Aorta (tissue), 5 donors: ENCODE measurements at places on chromosomes 2 and 18. TPM values are rescaled to one million over a fixed set of nuclear protein-coding genes. Genes with fewer than 3 reads are reported as not detected.

The SKA1 gene
- not detected for polyA plus RNA-seq

The DNAH7 gene
- polyA plus RNA-seq = 2.7 TPM

The DUSP2 gene
- 1.9 TPM for polyA plus RNA-seq

The MYO7B gene
- polyA plus RNA-seq = 26.3 TPM
